ENCODE measurements at places on chromosomes 11 and 22.

DNA sequence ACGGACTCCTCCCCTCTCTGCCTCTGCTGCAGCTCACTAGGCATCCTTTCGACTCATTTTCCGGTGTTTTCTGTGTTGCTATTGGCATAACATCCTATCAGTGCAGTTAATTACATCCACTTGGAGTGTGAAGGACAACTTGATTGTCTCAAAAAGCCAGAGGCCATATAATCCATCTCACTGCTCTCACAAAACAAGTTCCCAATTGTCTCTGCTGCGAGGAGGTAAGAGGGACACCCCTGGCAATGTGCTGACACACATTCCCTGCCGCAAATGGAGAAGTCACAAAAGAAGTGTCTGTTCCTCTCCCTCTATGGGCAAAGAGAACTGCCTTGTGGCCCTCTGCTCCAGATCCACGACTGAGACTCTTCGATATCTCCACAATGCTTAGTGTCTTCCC lies 618.4 kb downstream of the OPCML start:
- DNase-seq = no peak

DNA sequence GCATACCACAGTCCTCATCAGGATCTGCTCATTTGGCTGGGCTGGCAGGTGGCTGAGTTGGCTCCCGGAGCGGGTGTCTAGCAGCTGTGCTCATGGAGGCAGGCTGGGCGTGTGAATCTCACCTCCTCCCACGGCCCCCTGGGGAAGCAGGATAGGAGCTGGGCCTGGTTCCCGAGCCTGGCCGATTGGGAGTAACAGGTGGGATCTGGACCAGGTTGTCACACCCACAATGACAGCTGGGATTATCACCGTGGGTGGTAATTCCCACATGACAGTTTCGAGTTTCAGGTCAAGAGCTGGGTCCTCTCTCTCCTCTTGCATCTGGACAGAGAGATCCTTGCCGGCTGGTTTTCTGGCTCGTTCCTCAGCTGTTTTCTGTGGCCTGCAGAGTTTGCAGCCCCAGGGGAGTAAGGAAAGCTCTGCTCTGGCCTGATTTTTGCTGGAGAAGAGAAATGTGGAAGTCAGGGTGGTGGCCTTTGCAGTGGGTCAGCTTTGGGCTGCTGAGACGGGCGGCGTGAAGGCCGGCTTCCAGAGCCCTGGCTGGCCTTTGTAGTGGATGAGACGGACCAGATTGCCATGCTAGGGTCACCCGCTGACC lies 57.0 kb downstream of the BCR start:
- DNase-seq = no peak

GRCh38 chr11:11296434-11296833 lies 56.6 kb downstream of the CSNK2A3 start:
- no peak for DNase-seq

DNA sequence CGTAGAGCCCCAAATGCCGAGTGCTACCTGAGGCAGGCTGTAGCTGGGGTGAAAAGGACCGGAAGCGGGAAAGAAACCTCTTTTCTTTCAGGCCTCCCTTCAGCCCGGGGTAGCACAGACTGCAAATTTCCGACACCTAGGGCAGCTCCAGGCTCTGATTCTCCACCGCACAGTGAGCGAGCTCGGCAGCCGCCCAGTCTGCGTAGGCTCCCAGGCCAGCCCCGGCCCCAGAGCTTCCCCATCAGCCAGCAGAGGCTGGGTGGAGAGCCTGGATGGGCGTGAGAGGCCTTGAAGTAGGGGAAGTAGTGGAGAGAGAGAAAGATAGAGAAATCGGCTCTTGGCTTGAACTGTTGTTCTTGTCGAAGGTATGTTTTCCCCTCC lies 9.3 kb upstream of the PAX6 start:
- no peak for DNase-seq

GRCh38 chr11:34599406-34599945 lies 21.4 kb upstream of the EHF start:
- no peak for DNase-seq

GRCh38 chr11:62402960-62403730 lies 15.7 kb upstream of the SCGB1A1 start:
- no peak for DNase-seq

- no peak for DNase-seq
Measured at GRCh38 chr11:86314636-86315035, 12.6 kb downstream of the HIKESHI start.

- no peak for DNase-seq
Measured at GRCh38 chr11:93221539-93221938, 23.7 kb upstream of the SLC36A4 start.

GRCh38 chr11:68276861-68277260 lies 5.1 kb upstream of the C11orf24 start:
- no peak for DNase-seq

GRCh38 chr11:14359501-14360031 lies 583 bp upstream of the RRAS2 start:
- DNase-seq = no peak

DNA sequence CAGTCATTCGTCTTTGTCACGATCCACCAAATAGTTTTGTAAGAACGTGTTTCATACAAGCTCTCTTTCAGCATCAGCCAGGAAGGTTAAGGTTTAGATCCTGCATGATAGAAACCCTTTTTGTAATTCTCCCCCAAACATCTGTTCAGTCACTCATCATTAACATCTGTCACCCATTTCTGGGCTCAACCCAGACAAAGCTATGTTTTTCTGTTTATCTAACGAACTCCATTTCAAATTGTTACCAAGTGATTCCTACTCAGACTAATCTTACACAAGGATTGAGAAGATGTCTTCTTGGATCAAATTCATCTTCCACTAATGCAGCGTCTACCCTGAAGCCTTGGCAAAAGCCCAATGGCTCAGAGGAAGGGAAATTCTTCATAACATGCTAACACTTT lies 58.8 kb downstream of the FZD4 start:
- DNase-seq = no peak

GRCh38 chr11:127643268-127644058 lies 642.9 kb upstream of the KIRREL3 start:
- DNase-seq = no peak

- DNase-seq = peak; percentile 79
Measured at GRCh38 chr11:33773987-33774735, at the start of gene FBXO3. Gene FBXO3 (minus strand): TSS chr11:33774520. CDS start chr11:33774497, 23 bp downstream.

GRCh38 chr11:9138133-9138453 lies 46.7 kb upstream of the SCUBE2 start:
- no peak for DNase-seq

DNA sequence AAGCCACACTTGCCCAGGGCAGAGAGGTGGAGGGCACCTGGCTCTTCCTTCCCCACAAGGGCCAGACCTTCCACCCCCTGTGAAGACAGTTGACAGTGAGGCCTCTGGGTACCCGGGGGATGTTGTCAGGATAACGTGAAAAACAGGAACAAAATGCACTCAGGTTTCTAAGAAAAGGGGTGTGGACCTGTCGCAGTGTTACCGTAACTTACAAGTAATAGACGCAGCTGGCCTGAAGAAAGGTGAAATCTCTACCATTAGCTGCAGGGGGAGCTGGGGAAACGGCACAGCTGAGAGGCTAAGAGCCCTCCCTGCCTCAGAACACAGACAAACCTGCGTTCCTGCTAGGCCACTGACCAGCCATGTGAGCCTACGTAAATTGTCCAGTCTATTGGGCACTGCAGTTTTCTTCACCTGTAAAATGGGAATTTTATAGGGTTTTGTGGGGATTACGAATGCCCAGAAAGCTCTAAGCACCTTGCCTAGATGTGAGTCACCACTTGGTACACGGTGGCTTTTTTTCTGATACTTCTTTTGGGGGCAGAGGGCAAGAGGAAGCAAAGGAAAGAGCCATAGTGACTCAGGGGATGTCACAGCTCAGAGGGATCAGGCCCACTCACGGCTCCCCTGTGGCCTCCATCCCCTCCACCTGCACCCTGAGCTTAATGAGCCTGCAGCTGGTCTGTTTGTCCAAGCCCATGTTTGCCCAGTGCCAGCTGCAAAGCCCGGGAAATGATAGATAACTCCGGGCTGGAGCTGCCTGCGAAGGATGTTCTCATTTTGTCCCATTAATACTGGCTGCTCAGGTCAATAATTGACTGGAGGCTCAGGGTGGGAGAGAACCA lies 18.4 kb upstream of the CABP7 start:
- peak; percentile 81 for DNase-seq

GRCh38 chr11:121265586-121265985 lies 27.0 kb upstream of the SC5D start:
- no peak for DNase-seq

DNA sequence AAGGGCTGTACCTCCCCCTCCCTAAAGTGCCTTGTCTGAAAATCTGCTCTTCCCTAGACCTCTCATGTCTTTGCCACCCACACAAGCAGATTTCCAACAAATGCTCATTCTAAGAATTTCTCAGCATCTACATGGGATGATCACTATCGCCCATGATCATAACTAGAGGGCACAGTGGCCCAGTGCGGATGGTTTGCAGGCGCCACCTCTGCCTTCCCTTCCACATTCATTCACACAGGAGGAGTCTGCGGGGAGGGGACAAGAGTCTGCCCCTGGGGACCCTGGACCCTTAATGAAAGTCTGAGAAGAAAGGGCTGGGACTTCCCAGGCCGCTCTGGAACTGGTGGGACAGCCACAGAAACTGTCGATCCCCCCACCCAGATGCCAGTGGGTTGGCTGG lies 28.9 kb downstream of the KCTD17 start:
- no peak for DNase-seq

DNA sequence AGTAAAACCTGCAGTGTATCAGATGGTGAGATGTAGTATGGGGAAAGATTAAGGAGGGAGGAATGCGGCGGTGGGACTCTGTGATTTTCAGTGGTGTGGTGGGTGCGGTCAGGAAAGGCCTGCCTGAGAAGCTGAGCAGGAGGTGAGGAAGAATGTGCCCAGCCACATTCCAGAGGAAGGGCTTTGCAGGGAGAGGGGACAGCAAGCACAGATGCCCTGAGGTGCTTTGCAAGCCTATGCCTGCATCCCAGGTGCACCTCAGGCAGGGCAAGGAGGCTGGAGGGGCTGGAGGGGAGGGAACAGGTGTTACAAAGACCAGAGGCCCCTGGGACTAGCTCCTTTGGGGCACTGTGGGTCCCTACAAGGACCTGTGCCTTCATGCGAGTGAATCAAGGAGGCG lies 42.1 kb downstream of the MYO7A start:
- DNase-seq = no peak

GRCh38 chr11:77821349-77821851 lies 456 bp downstream of the AAMDC start:
- DNase-seq = peak; percentile 10

- DNase-seq = no peak
Measured at GRCh38 chr11:75468534-75469340, 35.7 kb upstream of the KLHL35 start.

DNA sequence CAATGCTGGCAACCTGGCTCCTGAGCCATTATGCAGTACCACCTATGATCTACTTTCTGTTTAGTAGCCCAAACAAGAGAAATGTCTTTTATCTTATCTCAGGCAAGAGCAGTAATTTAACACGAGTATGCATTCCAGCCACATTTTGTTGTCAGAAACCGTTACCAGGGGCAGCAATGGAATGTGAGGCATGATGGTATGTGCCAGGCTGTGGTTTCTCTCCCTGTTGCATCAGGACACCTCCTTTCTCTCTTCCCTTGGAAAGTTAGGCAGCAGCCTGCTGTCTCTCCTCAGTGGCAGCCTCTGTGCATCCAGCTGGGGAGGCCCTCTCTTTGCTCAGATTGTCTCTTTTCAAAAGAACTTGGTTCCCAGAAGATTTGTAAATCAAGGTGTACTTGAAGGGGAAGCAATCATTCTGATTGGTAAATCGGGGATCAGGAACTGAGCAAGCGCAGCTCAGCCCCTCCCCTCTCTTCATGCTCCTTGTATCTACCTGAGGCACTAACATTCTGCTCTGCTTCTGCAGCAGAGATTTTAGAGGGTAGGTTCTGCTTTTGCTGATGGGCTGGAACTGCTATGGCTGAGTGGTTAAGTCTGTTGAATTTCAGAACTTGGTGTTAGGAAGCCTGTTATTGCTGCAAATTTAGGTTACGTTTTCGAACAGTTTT lies 229.2 kb downstream of the ADAMTS15 start:
- no peak for DNase-seq

DNA sequence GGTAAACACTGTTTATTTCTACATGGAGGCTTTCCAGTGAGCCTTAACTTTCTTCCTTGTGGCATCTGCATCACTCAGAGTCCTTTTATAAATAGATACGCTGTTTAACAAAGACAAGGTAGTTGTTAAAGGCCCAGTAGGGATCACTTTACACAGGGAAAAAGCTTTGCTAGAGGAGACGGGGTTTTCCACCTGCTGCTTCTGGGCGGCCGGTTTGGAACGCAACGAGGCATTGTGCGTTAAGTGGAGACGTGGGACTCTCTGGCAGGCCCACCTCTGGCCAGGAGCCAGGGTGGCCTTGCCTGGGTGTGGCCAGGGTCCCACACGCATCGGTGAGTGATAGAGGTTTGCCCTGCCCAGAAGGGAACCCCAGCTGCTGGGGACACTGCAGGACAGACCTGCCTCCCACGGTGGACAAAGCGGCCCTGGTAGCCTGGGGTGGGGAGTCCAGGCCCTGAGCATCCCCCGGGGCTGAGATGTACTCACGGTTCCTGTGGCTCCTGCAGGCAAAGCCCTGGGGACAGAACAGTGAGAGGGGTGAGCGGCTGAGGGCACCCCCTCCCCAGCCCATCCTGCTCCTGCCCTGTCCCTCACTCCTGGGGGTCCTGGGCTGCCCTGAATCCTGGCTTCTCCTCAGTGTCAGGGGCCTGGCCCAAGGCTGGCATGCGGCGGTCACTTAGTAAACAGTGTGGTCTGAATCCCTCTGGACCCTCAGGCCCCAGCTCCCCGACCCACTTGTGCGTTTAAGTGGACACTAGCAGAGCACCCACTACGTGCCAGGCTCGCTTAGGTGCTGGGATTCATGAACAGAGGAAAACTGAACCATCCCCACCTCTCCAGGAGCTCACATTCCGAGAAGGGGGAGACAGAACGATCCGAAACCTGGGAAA lies 4.2 kb downstream of the IL17REL start:
- no peak for DNase-seq

- DNase-seq = no peak
Measured at GRCh38 chr11:24181395-24182047, 315.3 kb upstream of the LUZP2 start.

DNA sequence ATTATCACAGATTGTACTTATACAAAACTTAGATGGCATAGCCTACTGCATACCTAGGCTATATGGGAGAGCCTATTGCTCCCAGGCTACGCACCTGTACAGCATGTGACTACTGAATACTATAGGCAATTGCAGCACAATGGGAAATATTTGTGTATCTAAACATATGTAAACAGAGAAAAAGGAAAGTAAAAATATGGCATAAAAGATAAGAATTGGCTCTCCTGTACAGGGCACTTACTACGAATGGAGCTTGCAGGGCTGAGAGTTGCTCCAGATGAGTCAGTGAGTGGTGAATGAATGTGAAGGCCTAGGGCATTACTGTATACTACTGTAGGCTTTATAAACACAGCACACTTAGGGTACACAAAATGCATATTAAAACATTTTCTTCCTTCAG lies 13.2 kb downstream of the APOL6 start:
- DNase-seq = no peak
